ENCODE measurements at places on chromosomes 1 and 21. TPM values are rescaled to one million over a fixed set of nuclear protein-coding genes. Genes with fewer than 3 reads are reported as not detected.

Gene FCN3
- not detected for total RNA-seq

Gene NKAIN1
- 3.3 TPM for total RNA-seq

Gene OR14K1
- not detected for total RNA-seq

Gene ARHGEF19
- total RNA-seq: 0.50 TPM

Gene PCSK9
- total RNA-seq: not detected

DNA sequence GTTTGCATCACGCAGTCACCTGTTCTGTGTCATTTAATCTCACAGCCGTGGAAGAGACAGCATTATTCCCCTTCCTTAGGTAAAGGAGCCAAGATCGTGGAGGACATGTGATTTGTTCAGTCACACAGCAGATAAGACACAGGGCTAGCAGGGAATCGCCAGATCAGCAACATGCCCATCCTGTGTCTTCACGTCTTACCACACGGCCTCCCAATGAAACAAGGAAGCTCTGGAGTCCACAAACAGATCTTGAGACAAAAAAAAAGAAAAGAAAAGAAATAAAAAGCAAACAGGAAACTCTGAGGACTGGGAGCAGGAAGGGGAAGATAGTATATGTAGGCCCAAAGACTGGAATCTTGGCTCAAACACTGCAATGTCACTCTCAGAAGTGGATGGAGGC lies 155.3 kb downstream of the ADSS2 start:
- no peak for DNase-seq

GRCh38 chr21:39980241-39980820 lies 113.1 kb downstream of the PCP4 start:
- DNase-seq: no peak

- DNase-seq: no peak
Measured at GRCh38 chr1:18007391-18008041, 100.1 kb upstream of the IGSF21 start.

GRCh38 chr1:240973875-240974274 lies 361.9 kb upstream of the GREM2 start:
- DNase-seq: no peak

DNA sequence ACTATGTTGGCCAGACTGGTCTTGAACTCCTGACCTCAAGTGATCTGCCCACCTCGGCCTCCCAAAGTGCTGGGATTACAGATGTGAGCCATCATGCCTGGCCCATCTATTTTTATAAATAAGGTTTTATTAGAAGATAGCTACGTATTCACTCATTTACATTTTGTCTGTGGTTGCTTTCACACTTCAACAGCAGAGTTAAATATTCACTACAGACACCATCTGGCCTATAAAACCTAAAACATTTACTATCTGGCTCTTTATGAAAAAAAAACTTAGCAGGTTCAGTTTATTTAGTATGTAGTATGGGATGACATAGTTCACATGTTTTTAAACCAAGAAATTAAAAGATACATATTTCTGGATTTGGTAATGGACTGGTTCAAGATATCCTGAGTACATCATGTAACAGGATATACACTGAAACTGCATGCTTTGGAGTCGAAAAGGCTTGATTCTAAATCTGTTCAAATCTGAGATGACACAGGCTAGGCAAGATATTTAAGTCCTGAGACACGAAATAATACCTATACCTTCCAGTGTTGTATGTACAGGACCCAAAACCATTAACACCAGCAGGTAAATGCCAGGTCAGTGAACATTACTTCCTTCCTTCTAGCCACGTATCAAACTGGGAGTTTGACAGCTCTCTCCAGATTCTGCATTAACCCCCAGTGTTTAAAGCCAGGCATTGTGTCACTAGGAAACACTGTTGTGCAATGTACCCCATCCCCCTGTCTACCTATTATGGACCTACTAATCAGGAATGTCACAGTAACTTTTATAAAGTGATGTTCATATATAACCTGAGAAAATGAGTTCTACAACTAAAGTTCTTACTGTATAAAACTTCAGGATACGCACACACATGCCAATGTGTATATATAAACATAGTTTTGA lies 54.3 kb upstream of the SDC3 start:
- DNase-seq: no peak

DNA sequence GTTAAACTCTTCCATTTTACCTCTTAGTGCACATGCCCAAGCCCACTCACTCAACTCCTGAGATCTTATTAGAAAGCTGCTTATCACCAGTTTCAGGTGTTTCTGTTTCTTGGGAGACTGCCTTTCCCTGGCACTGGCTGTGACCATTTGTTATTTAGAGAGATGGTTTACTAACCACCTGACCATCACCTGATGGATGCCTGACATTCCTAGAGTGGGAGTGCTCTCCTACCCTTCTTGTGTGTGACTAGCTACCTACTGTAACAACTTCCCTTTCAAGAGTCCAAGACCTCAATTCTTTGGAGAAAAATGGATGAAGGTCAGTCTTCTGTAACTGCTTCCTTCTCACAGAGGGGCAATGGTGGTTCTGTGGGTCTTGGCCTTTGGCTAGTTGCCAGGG lies 755.2 kb upstream of the ADAMTS5 start:
- DNase-seq: no peak

DNA sequence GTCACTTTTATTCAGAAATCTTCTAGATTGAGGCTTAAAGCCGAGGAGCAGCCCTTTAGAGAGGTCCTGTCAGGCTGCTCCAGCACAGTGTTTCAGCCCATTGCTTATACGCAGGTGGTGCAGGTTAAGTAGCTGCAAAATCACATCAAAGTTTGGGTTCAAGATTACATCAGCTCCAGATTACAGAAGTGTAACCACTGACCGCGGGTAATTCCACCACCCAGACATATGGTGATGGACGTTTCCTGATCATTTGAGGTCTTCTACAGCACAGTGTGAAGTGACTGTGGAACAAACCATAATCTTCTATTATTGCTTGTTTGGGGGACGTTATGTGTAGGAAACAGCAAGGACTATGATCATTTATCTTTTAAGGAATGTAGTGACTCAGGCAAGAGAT lies 11.8 kb downstream of the C1orf115 start:
- DNase-seq: no peak

GRCh38 chr1:17084787-17085186 lies 31.0 kb upstream of the SDHB start:
- DNase-seq: no peak
